ENCODE measurements at places on chromosomes 12 and 14. TPM values are rescaled to one million over a fixed set of nuclear protein-coding genes. Genes with fewer than 3 reads are reported as not detected.
A peak's percentile ranks its signal among the peaks of the same experiment; 100 is the strongest.

DNA sequence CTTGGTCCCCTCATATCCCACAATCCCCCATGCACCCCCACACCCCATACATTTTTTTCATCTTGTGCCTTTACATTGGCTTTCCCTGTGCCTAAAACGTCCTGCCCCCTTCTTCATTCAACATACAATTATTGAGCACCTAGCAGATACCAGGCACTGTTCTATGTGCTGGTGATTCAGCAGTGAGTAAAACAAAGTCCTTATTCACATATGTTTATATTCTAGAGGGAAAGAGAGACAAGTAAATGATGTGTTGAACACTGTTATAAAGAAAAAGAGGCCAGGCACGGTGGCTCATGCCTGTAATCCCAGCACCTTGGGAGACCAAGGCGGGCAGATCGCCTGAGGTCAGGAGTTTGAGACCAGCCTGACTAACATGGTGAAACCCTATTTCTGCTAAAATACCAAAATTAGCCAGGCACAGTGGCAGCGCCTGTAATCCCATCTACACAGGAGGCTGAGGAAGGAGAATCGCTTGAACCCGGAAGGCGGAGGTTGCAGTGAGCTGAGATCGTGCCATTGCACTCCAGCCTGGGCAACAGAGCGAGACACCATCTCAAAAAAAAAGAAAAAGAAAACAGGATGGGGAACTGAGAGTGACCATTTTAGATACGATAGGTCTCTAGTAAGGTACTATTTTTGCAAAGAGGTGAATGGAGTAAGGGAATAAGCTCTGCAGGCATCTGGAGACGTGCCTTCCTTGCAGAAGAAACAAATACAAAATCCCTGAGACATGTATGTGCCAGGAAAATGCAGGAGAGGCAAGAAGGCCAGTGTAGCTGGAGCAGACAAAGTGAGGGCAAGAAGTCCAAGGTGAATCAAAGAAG lies 12.2 kb downstream of the SLC7A7 start:
- no peak for DNase-seq

Gene FGF23
- total RNA-seq, result not detected

DNA sequence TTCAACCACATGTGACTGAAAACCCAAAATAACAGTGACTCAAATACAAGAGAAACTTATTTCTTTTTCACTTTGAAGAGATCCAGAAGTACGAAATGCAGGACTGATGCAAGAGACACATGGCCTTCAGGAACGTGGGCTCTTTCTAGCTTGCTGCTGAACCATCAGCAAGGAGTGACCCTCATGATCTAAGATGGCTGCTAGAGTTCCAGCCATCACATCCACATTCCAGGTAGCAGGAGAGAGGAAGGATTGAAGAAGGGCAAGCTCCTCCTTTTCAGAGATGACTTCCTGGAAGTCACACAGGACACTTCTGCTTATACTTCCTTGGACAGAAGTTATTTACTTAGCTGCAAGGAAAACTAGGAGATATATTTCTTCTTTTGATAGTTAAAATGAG lies 67.6 kb upstream of the BCL11B start:
- DNase-seq, result no peak

GRCh38 chr14:86299994-86300393 lies 770.0 kb downstream of the FLRT2 start:
- no peak for DNase-seq

GRCh38 chr12:60201891-60202290 lies 606.1 kb downstream of the SLC16A7 start:
- DNase-seq, result no peak

GRCh38 chr12:50600364-50600763 lies 95.6 kb downstream of the DIP2B start:
- no peak for DNase-seq

DNA sequence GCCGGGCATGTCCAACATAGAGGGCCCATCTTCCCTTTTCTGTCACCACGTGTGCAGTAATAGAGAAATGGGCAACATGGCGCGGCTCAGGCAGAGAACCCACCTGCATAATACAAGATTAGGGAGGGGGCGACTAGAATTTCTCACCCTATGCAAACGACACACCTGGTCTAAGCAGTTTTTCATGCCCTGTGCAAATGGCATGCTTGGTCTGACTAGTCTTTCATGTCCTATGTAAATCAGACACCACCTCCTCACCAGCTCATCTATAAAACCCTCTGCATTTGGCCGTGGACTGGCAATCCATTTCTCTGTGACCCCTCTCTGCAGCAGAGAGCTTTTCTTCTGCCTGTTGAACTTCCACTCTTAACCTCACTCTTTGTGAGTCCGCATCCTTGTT lies 180.2 kb upstream of the PZP start:
- DNase-seq, result no peak

GRCh38 chr14:74357585-74357984 lies 9.3 kb downstream of the VRTN start:
- no peak for DNase-seq

DNA sequence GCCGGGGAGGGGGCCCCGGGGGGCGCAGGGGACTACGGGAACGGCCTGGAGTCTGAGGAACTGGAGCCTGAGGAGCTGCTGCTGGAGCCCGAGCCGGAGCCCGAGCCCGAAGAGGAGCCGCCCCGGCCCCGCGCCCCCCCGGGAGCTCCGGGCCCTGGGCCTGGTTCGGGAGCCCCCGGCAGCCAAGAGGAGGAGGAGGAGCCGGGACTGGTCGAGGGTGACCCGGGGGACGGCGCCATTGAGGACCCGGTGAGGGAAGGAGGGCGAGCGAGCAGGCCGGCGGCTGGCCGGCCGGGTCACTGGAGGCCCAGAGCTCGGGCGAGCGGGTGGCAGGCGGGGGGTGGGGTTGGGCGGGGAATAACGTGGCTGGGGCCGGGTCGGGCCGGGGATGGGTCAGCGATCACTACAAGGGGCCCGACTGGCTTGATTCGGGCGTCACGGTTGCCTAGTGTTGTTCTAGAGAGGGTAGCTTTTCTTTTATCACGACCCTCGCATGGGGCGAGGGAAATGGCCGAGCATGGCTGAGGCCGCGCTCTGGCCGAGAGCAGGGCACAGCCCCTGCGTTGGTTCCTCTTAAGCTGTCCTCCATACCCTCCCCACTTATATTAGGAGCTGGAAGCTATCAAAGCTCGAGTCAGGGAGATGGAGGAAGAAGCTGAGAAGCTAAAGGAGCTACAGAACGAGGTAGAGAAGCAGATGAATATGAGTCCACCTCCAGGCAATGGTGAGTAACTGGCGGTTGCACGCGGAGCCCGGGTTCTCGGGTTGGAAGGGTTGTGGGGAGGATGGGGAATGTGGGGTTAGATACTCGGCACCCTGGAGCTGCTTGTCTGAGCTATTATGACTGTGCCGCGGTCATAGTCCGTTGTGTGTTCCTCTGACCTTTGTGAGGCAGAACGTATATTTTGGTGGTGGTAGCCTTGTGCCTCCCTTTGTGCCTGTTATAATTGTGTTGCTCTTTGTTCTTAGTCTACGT lies 603 bp downstream of the PABPN1 start:
- DNase-seq, result peak; percentile 42

GRCh38 chr14:94888121-94888520 lies 118.2 kb upstream of the GSC start:
- no peak for DNase-seq

- peak; percentile 28 for DNase-seq
These were observed 103.3 kb upstream of the PMCH start for GRCh38 chr12:102300824-102301461.

DNA sequence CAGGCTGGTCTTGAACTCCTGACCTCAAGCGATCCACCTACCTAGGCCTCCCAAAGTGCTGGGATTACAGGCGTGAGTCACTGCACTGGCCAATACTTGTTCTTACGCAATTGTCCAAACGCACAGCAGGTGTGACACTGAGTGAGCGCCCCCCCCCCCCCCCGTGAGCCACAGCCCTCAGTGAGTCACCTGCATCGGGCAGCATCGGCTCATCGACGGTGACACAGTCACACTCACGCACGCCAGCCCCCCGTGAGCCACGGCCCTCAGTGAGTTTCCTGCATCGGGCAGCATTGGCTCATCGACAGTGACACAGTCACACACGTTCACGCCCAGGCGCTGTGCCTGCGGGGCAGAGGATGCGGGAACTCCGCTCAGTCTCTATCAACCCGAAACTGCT lies 42.5 kb downstream of the GALNT9 start:
- DNase-seq, result no peak

DNA sequence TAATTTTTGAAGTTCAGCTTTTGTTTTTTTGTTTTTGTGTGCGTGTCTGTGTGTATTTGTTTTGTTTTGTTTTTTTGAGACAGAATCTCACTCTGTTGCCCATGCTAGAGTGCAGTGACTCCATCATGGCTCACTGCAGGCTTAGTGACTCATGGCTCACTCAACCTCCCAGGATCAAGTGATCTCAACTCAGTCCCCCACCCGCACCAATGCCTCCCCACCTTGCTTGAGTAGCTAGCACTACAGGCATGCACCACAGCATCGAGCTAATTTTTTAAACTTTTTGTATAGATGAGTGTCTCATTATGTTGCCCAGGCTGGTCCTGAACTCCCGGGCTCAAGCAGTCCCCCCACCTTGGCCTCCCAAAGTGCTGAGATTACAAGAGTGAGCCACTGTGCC lies 981.4 kb downstream of the BCL11B start:
- no peak for DNase-seq

Gene SPTSSA
- 21.2 TPM for total RNA-seq

DNA sequence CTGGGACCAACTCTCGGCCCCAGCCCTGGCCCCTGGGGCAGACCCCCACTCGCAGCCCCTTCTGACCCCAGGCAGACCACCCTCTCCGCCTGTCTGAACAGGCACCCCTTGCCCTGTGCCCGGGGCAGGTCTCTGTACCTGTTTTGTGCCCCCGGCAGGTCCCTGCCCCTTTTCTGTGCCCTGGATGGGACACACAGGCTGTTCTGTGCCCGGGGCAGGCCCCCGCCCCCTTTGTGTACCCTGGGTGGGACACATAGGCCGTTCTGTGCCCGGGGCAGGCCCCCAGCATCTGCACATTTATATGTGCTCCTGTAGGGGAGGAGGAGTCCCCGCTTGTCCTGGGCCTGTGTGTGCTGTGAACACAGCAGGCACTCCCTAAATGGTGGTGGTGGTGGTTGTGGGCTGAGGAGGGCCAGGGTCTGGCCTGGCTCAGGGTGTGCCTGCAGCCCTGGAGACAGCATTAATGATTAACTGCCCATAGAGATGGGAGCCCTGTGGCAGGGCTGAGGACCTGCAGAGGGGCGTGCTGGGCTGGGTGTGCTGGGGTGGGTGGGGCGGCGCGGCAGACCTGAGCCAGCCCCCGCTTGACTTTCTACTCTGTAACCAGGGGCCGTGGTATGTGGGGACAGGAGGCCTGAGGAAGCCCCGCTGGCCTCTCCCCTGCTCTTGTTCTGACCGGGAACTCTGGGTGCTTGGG lies 3.7 kb downstream of the FBRSL1 start:
- DNase-seq, result no peak

DNA sequence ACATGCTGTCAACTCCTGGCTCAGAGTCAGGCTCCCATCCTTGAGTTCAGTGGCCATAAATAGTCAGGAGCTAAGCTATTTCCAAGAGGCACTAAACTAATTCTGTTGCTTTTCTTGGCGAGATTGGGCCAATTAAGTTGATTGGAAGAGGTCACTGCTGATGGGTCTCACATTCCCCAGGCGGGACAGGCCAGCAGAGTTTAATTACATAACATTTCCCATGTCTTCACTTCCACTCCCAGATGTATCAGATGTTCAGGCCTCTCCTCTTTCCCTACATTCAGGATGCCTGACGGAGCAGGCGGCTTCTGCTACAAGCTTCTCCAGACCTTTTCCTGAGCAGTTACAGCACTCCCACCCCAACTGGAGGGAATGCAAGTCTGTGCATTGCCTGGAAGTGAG lies 5.3 kb downstream of the NTF3 start:
- DNase-seq, result no peak

Gene LRP6
- total RNA-seq, result 5.5 TPM

Gene KRT4
- total RNA-seq, result not detected

Gene A2M
- not detected for total RNA-seq

GRCh38 chr12:113346353-113346752 lies 11.4 kb upstream of the SLC8B1 start:
- no peak for DNase-seq

Data from activated T-helper 1 cell treated with anti-CD3 and anti-CD28 coated beads, Interleukin-12 subunit alpha, Interleukin-12 subunit beta, Interleukin-2, Interleukin-4 antibody, amounts not matched to agents 30 ng/mL and 10 ng/mL and 1 ng/mL, durations not matched to agents 14 hours and 24 hours and 36 hours (primary cell).